ENCODE measurements at places on chromosomes 16 and 17.

- no peak for DNase-seq
Observed at GRCh38 chr16:3637371-3637923, 17.0 kb upstream of the DNASE1 start.

- no peak for DNase-seq
Observed at GRCh38 chr16:64412578-64413280, 709.1 kb downstream of the CDH11 start.

DNA sequence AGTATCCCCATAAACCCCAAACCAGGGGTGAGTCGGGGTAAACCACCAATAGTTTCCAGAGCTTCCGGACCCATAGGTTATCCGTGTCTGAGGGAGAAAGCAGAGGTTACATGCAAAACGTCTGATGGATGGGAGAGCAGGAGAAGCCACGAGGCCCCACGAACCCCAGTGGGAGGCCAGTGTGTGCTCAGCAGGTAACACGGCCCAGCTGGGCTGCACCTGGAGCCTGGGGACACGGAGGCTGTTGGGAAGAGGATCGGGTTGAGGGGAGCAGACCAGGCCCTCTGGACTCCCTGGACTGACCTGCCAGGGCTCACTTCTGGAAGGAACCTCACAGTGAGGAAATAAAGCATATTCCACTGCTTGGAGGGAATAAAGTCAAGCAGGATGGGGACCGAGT lies 78.1 kb downstream of the SEC14L1 start:
- DNase-seq = no peak

GRCh38 chr16:70448075-70448474 lies 6.3 kb upstream of the FCSK start:
- no peak for DNase-seq

- peak; percentile 26 for DNase-seq
Observed at GRCh38 chr16:82995924-82996441, 369.2 kb downstream of the CDH13 start.

- DNase-seq = no peak
Observed at GRCh38 chr16:5468488-5468887, 370.9 kb upstream of the EEF2KMT start.

- no peak for DNase-seq
Observed at GRCh38 chr17:71480099-71480498, 640.7 kb upstream of the SOX9 start.

Data from fibroblast of the conjunctiva (primary cell).